ENCODE measurements at places on chromosomes 4 and X.

DNA sequence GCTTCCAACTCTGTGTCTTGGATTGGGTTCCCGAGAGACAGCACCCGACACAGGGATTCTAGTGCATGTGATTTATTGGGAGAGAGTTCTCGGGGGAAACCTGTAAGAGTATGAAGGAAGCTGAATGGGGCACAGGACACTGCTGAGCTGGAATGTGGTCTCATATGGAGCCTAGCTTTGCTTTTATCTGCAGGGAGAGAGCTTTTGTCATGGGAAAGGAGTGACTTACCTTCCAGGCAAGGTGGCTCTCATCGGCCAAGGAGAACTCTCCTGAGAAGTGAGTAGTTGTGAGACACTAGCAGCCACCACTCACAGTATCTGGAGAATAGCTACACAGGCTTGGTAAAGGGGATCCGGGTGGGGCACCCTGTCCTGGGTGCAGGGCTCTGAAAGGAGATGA, 124.5 kb downstream of the NHS start:
- no peak for DNase-seq

GRCh38 chr4:131288441-131288840, 1860.7 kb upstream of the PCDH10 start:
- DNase-seq, result no peak

DNA sequence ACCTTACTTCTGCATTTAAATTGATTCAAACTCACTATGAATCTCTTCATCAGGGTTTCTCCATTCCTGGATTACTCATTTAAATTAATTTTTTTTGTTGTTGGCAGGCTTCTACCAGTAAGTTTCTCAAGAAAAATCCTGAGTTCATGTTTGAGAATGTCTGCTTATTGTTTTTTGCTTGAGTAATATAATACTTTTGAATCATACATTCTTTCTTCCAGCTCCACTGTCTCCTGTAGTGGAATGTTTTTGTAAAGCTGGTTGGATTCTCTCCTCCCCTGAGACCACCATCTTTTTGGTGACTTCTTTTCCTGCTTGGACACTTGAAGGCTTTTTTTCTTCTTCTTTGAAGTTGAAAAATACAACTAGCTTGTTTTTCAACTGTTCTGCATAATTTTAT, 4.3 kb upstream of the MID1IP1 start:
- no peak for DNase-seq

DNA sequence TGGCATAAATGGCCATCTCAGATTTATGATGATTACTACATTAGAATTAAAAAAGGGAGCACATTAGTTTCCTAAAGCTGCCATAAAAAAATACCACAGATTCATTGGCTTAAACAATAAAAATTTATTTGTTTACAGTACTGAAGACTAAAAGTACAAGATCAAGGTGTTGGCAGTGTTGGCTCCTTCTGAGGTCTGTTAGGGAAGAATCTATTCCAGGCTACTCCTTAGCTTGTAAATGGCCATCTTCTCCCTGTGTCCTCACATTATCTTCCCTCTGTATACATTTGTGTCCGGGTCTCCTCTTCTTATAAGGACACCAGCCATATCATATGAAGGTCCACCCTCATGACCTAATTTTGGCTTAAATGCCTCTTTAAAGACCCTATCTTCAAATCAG, 341.0 kb downstream of the SLC7A11 start:
- no peak for DNase-seq

GRCh38 chr4:2402941-2403340, 15.5 kb downstream of the ZFYVE28 start:
- DNase-seq, result no peak

DNA sequence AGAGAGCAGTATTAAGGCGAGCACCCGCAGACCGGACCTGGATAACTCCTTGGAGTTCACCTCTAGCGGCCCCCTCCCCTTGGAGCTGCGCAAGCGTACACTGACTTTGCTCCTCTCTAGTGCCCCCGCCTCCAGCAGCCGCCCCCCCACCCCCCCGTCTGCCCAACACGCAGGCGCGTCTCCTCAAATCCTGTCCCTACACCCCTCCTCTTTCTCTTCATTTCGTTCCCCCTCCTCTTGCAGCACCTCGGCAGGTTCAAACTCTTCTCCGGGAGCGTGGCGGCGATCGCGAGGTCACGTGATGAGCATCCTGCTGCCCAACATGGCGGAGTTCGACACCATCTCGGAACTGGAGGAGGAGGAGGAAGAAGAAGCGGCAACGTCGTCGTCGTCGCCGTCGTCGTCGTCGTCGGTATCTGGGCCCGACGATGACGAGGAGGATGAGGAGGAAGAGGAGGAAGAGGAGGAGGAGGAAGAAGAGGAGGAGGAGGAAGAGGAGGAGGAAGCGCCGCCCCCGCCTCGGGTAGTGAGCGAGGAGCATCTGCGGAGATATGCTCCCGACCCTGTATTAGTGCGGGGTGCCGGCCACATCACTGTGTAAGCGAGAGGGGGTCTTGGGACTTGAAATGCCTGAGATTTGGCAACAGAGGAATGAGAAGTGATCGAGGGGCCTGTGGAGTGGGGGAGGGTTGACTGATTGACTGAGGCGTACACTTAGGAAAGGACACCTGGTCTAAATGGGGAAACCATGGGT, at the start of gene CHIC1:
Gene CHIC1, plus strand, starts transcription at position 214 of the 754 bp plus-strand sequence. Its CDS starts 88 bp downstream, at position 302.
- peak; percentile 39 for DNase-seq

GRCh38 chr4:94171616-94172015, 36.0 kb upstream of the SMARCAD1 start:
- DNase-seq, result no peak

GRCh38 chr4:118034053-118034785, at the start of gene NDST3:
TSS of gene NDST3 (plus strand) at chr4:118034486. CDS start at chr4:118053911, 19,425 bp downstream.
- no peak for DNase-seq

GRCh38 chr4:8643441-8643840, 50.9 kb downstream of the CPZ start:
- DNase-seq, result no peak

- DNase-seq, result no peak
These were observed 238.1 kb upstream of the GPC4 start for GRCh38 chrX:133653358-133653757.

- no peak for DNase-seq
These were observed 378.5 kb upstream of the CT83 start for GRCh38 chrX:116841290-116841689.

DNA sequence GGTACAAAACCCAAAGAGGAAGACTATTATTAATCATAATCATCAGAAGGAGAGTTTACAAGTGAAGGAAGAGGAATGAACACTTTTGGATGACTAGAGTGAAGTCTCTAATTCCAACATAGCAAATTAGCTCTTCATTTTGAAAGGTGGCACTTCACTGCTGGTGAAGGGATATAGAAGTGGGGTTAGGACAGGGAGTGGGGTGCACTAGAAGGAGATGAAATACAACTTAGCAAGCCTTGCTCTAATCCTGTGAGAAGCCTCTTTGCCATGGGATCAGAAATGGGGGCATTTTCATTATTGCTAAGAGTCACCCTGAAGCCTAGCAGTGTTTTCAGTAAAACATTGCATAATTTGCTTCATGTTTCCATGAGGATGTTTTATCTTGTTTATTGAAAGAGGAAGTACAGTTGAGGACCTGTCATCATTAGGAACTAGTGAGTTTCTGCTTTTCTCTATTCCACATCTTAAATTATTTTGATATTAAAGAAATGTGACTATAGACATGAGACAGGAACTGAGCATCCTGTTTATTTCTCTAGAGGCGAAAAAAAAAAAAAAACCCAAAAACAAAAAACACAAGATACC, 9.3 kb upstream of the GRPR start:
- DNase-seq, result no peak

DNA sequence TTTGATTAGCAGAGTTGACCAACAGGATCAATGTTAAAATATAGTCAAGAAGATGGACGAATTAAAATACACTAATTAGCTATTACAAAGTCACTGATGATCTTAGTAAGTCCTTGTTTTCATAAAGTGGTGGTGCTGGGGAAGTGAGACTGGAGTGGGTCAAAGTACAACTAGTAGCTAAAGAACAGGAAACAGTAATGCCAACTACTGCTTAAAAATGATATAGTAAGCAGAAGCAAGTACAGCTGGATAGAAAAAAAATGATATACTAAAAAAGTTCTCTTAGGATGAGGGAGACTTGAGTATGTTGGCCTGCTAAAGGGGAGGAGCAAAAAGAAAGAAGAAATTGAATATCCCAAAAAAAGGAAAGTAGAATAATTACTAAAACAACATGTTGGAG, 580.8 kb upstream of the FTHL17 start:
- DNase-seq, result no peak

- DNase-seq, result no peak
These were observed 32.6 kb downstream of the AMOT start for GRCh38 chrX:112808007-112808406.

DNA sequence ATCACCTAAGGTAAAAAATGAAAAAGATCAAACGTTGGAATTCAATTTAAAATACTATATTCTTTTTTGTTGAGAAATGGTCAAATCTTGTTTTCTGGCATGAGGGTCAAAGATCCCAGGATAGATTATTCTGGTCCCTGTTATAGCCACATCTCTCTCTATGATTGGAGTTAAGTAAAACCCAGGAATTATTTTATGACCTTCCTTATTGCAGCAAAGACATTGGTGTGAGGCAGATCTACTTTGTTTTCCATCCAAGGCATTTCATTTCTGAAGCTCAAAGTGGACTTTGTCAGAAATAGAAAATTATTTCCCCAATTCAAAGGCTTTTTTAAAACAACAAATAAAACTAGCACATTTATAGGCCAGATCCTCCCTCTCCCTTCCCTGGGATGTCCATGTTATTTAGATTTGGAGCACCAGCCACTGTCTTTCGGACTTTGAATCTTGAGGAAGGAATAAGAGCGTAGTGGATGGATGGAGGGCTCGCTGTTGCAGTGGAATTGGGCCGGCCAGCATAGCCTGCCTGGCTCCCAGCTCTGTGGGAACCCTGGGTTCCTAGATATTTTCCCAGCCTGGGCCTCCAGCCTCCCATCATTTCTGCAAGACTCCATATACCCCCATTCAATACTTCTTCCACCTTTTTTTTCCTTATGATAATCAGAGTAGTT, 45.6 kb upstream of the HAND2 start:
- no peak for DNase-seq

DNA sequence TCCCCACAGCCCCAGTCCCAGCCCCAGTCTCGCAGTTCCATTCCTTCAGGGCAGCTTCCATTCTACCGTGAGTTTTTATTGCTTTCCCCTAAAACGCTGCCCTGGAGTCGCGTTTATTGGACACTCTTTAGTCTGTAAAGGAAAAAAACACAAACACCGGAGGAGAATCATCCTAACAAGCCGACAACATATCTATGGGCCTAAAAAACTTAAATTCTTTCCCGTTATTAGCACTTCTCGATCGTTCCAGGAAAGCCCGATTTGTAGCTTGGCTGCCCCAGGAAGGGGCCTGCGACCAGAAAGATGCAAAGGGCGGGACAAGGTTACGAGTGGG, 178.5 kb downstream of the CBR4 start:
- DNase-seq, result no peak

DNA sequence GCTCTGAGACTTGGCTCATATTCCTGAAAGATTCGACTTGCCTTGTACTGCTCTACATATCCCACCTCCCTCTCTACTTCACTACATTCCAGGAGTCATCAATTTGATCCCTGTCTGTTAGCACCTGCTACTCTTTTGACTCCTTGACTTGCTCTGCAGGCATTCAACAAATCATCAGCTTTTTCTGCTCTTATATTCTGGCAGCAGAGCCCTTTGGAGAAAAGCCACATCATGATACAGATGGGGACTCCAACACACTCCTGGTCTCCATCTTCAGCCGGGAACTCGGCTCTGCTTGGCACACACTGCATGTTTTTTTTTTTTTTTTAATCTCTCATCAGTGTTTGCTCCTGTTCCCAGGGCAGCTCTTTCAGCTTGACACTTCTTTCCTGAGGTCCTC, 293.2 kb upstream of the LCORL start:
- DNase-seq, result no peak

GRCh38 chr4:40378619-40379018, 43.5 kb downstream of the CHRNA9 start:
- no peak for DNase-seq

GRCh38 chr4:111650146-111650545, 495.1 kb upstream of the FAM241A start:
- no peak for DNase-seq

DNA sequence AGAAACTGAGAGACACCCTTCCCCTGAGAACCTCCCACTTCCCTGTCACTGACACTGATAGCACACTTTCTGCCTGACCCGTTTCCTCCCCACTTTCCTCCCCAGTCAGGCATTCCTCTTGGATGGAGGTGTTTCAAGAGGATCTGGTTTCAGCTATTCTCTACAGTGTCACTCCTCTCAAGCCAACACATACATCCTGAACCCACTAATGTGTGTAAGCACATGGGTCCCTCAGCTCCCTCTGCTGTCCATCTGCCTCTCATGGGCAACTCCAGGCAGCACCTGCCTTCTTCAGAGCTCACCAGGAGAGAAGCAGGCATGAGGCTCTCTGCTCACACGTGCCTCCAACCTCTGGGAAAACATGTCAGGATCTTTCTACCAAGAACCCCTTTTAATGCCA, 207.6 kb downstream of the NAF1 start:
- DNase-seq, result no peak

DNA sequence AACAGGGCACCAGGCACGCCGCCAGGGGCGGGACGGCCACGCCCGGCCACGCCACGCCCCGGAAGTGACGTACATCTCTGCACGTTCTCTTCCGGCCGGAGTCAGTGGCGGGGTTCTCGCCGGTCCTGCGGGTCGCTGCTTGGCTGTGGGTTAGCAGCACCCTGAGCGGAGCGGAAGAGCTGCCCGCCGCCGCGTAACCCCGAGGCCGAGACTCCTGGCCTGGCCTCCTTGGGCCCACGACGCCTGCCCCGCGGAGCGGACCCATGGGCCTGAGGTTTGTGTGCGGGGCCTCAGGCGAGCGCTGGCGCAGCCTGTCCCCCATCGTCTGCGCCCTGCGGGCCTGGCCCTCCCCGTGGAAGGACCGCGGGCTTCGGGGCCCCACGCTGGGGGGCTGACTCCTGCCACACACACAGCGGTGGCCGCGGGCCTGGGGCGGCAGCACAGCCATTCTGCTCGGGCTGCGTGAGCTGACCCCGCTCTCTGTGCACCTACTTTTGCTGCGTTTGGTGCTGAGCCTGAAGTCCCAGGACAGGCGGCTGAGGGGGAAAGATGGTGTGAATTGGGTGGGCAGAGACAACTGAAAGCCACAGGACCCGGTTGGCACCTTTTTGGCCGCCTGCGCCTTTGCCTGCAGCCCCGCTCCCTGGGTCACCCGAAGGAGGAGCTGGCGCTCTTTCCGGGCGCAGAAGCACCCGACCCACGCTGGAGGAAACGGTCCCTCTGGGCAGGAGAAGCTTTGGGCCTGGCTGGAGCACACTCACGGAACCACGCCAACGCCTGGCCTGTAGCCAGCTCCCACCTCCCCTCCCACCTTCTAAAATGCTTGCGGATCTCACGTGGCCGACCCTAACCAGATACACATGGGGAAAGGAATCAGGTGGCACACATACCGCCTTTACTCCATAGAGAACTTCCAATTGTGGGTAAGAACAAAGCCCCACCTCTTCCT, 28.1 kb downstream of the NOP14 start:
- peak; percentile 57 for DNase-seq

- no peak for DNase-seq
These were observed 108.8 kb upstream of the CENPE start for GRCh38 chr4:103306870-103307375.

- DNase-seq, result no peak
These were observed 545.0 kb upstream of the TENM3 start for GRCh38 chr4:181698221-181698620.
